H4 (cell line): ENCODE measurements at places on chromosomes 4 and X.

DNA sequence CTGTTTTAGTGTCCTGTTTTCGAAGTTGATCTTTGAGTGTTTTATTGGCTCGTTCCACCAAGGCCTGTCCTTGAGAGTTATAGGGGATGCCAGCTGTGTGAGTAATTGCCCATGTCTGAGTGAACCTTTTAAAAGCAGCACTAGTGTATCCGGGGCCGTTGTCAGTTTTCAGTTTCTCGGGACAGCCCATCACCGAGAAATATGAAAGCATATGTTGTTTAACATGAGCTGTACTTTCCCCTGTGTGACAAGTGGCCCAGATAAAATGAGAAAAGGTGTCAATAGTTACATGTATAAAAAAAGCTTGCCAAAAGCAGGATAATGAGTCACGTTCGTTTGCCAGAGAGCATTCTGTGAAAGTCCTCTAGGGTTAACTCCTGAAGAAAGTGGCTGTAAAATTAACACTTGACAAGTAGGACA, 48.6 kb upstream of the RASSF6 start:
- DNase-seq: no peak

DNA sequence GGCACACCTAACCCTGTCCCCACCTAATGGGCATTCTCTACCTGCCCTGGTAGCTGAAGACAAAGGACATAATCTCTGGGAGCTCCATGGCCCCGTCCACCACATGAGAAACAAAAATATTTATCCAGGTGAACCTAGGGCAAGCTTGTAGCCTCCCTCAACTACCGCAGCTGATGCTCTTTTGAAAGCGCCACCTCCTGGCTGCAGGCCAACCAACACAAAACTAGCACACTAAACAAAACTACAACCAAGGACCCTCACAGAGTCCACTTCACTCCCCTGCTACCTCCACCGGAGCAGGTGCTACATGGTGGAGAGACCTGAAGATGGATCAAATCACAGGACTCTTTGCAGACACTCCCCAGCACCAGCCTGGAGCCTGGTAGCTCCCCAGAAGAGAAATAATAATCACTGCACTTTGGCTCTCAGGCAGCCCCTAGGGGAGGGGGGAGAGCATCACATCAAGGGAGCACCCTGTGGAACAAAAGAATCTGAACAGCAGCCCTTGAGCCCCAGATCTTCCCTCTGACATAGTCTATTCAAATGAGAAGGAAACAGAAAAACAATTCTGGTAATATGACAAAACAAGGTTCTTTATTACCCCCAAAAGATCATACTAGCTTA, 111.3 kb upstream of the ATP8A1 start:
- no peak for DNase-seq

DNA sequence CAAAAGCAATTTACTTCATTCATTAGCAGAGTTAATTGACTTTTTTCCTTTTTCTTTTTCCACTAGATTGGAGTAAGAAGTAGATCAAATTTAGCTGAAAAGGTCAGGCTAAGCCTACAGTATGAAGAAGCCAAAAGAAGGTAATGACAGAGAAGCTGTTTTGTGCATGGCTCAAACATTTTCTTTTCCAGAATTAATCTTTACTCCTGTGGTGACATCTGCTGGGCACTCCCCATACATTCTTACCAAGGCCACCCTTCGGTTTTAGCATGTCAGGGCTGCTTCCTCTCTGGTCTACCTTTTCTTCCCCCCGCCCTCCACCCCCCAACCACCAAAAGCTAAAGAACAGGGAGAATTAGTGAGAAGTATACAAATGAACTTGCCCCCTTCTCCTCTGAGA, 70.2 kb downstream of the CLDN22 start:
- DNase-seq: peak; percentile 28

- peak; percentile 91 for DNase-seq
These were observed 422.6 kb upstream of the DIPK2B start for GRCh38 chrX:45623266-45623665.

DNA sequence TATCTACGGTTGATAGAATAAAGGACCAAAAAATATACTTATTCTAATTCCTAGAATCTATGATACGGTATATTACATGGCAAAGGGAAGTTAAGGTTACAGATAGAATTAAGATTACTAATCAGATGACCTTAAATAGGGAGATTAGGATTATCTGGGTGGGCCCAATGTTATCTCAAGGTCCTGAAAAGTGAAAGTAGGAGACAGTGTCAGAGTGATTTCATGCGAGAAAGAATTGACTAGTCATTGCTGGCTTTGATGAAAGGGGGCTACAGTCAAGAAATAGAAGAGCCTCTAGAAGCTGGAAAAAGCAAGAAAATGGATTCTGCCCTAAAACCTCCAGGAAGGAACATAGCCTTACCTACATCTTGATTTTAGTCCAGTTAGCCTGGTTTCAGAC, 176.9 kb upstream of the PPP1R2C start:
- no peak for DNase-seq

DNA sequence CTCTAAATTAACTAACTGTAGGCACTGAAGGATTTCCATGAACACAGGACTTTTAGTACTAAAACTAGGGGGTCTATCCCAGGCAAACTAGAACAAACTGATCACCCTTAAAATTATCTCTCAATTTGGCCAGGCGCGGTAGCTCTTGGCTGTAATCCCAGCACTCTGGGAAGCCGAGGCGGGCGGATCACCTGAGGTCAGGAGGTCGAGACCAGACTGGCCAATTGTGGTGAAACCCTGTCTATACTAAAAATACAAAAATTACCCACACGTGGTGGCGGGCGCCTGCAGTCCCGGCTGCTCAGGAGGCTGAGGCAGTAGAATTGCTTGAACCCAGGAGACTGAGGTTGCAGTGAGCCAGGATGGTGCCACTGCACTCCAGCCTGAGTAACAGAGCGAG, 436.6 kb downstream of the RPA4 start:
- no peak for DNase-seq

DNA sequence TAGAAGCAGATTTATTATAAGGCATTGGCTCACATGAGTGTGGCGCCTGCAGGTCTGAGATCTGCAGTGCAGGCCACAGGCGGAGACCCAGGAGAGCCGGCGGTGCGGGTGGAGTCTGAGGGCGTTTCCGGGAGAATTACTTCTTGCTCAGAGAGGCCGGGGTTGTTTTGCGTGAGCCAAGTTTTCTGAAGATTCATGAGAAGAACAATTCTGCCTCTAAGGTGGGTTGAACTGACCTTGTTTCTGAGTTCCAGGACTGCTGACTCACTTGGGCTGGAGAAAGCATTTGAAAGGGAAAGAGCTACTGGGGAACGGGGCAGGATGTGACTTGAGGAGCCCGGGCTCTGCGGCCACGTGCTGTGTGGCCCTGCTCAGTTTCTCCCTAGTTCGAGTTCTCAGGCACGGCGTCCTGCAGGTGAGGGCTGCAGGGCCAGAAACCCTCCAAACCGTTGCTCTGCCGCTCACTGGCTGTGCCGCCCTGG, 36.7 kb upstream of the SORCS2 start:
- no peak for DNase-seq

DNA sequence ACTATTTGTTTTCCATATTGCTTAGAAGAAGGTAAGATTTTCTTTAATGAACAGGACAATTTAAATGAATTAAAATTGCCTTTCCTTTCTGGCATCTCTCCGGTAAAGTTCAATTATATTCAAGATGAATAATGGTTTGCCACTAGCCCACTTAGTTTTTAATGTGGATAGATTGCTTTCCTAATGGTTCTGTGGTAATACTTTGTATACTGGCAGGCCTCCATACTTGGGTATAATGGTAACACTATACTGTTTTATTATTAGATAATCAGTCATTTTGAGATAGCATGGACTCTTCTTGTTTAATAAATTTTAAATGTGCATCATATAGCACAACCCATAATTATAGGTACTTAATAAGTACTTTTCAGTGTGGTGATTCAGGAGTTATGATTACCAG, 89.5 kb downstream of the ELOVL6 start:
- DNase-seq: no peak

GRCh38 chr4:67874986-67875385, 8.8 kb downstream of the TMPRSS11D start:
- no peak for DNase-seq

GRCh38 chr4:153314915-153315314, 29.6 kb upstream of the MND1 start:
- no peak for DNase-seq

DNA sequence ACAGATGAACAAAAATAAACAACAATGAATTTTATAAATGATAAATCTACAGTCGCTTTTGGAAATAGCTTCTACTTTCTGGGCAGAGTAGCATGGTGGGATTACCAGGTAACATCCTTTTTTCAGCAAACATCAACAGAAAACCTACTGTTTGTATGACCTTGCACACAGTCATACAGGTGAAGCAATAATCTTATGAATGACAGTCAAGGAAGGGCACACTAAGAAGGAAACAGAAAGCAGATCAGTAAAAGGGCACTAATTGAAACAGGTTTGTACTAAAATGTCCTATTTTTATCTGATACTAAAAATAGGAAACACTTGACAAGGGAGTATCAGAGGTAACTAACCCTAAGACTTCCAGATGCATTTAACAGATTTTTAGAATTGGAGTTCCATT, 108.9 kb downstream of the DLG3 start:
- DNase-seq: no peak

DNA sequence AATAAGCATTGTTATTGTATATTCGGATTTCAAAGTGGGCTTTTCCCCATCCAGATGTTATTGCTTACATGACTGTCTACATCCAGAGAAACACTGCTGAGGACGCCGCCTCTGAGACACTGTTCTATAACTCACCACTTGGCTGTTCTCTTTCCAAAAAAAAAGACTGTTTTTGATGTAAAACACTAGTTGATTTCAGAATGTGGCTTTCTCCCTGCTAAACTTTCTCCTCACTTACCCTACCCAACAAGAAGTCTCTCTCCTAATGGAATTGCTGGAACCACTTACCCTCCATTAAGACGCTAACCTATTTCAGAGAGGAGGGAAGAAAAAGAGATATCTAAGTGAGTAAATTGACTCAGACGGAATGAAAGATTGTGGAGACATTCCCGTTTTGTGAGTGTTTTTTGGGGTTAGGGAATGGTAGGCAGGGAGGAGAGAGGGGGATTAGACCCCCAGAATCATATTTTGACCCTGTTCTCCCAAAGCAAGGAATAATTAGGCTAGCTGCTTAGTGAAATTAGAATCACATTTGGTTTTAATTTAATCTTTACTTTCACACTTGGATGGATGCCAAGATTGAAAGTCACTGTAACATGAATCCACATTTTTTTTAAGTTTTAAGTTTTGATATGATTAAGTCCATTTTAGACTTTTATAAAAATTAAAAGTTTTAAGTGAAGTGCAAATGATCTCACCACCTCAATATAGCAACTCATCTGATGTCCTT, 174.9 kb downstream of the CHIC2 start:
- DNase-seq: no peak

- no peak for DNase-seq
These were observed 485.8 kb upstream of the ATOH1 start for GRCh38 chr4:93342738-93343137.

GRCh38 chr4:51830156-51830720, 12.7 kb upstream of the DCUN1D4 start:
- no peak for DNase-seq

DNA sequence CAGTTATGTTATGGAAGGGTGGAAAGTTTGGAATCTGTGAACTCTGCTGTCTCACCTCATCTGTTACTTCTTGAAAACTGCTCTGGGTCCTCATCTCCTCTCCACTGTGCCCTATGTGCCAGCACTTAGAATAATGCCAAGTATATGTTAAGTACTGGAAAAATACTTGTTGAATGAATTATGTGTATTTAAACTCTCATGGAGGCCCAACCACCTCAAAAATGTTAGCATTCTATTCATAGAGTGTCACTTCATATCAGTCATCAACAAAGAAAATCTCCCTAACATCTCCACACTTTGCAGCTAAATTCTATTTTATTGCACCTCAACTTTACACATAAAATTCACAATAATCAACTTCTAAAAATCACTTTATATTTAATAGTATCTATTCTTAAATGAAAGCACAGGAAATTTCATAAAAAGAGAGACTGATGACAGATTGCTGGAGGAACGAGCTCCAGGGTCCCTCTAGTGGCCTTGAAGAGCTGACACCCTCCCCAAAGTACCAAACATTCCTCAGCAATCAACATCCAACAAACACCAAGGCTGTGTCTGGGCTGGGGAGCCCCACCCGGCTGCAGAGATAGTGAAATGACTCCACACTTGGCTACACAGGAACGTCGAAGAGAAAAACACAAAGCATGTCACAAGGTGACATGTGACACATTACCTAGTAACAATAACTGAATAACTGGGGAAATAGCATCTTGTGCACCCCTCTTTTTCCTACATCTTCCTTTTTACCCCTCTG, 45.8 kb downstream of the SLC39A8 start:
- peak; percentile 58 for DNase-seq

GRCh38 chr4:148053298-148054003, 321.6 kb downstream of the ARHGAP10 start:
- no peak for DNase-seq

- DNase-seq: no peak
These were observed at the start of gene DGAT2L6 for GRCh38 chrX:70176938-70177533. Gene DGAT2L6 (plus strand): TSS chrX:70177483. CDS start chrX:70177583, 100 bp downstream.

GRCh38 chr4:158644356-158644755, 27.3 kb downstream of the C4orf46 start:
- DNase-seq: no peak

- no peak for DNase-seq
These were observed 1.5 kb downstream of the RBPJ start for GRCh38 chr4:26322346-26322745.

GRCh38 chrX:101028562-101028961, 23.3 kb downstream of the TRMT2B start:
- no peak for DNase-seq

GRCh38 chr4:17665346-17665745, 50.9 kb downstream of the MED28 start:
- DNase-seq: no peak

DNA sequence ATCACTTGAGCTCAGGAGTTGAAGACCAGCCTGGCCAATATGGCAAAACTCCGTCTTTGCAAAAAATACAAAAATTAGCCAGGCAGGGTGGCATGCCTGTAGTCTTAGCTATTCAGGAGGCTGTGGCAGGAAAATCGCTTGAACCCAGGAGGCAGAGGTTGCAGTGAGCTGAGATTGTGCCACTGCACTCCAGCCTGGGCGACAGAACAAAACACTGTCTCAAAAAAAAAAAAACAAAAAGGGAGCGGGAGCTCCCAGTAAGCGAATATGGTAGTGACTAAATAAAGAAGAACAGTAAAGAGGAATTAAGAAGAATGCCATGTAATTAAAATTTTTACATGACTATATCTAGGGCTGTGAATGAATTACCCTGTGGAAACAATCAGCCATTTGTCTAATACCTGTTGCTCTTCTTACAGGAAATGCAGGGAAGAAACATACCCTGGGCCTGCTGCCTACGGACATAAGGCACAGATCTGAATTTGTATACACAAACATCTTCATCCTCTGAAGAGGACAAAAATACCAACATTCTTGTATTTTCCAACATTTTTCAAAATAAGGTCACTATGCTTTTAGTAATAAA, 11.4 kb downstream of the WDFY3 start:
- no peak for DNase-seq

- DNase-seq: no peak
These were observed 379.0 kb upstream of the RASGEF1B start for GRCh38 chr4:81850701-81851100.

- no peak for DNase-seq
These were observed 133.5 kb downstream of the BTC start for GRCh38 chr4:74660866-74661265.
